ENCODE measurements at places on chromosomes 1 and 21.

DNA sequence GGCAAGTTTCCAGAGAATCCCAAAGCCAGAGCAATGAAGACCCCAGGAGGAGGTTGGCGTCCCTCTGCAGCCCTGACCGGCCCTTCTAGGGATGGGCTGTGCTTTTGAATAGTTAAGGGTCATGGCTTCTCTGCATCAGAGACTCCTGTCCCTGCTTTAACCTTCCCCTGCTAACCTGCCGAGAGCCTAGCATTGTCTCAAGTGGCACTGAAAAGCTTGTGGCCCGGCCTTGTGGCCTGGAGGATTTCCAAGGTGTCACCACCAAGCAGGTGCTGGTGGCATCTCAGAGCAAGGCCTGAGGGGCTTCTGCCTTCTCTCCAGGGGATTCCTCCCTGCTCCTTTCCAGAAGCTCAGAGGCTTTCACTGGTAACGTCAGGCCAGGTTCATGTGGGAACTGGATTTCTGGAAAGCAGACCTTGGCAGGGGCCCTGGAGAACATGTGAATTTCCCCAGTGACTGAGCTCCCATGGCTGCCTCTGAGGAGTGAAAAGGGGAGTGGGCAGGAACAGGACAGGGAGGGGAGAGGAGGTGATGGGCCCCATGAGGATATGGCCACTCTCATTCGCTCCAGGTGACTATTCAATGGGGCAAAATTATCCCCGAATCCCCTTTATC lies 409.9 kb downstream of the PTPRU start:
- DNase-seq = no peak

GRCh38 chr1:152906023-152906565 lies 2.3 kb upstream of the IVL start:
- DNase-seq = no peak

GRCh38 chr1:86504895-86505563 lies 36.3 kb downstream of the CLCA1 start:
- DNase-seq = no peak

DNA sequence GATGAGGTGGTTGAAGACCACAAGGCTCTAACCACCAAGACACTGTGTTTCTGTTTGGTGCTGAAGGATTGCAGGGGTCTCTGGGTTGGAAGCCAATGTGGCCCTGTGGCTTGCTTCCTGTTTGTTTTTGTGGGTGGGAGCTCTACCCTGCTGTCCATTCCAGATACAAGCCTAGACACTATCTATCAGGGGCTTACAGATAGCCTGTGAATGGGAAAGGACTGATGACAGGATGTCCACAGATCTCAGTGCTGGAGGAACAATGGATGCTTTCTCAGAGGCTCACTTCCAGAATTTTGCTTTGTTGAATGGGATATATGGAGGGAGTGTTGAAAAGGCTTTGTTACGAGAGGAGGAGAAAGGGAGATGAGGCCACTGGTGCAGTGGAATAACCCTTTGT lies 69.7 kb downstream of the NOS1AP start:
- DNase-seq = no peak

DNA sequence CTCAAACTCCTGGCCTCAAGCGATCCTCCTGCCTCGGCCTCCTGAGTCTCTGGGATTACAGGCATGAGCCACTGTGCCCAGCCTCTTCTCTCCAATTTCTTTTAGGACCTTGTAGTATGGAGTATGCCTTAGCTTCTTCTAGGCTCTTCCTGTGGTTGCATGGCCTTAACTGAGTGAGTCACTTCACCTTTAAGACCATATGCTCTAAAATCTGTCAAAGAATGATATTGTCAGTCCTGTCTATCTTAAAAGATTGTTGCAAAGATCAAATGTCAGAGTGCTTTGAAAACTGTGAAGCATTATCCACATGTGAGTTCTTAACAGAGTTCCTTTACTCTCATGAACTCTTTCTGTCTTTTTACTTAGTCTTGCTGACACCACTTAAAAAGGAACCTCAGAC lies 37.2 kb downstream of the ATP2B4 start:
- no peak for DNase-seq

GRCh38 chr1:24572301-24572700 lies 16.4 kb downstream of the NCMAP start:
- peak; percentile 24 for DNase-seq

DNA sequence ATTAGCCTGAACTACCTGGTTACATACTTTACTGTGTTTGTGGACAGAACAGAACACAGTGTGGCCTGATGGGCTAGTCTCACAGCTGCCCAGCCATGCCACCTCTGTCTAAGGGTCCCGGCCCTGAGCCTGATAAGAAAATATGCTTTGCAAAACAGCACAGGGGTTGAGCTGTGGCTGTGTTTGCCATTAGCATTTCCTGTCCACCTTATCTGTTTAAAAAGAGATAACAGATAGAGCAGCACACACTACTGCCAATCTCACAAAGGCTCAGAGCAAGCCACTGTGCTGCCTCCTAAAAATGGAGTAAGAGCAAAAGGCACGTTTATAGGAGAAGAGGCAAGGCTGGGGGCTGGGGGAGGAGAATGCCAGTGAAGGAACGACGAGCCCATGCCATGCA lies 95.0 kb downstream of the SUSD4 start:
- DNase-seq = no peak

GRCh38 chr1:51628715-51629590 lies 12.1 kb downstream of the OSBPL9 start:
- no peak for DNase-seq

GRCh38 chr1:91647061-91647460 lies 146.4 kb downstream of the CDC7 start:
- DNase-seq = no peak

DNA sequence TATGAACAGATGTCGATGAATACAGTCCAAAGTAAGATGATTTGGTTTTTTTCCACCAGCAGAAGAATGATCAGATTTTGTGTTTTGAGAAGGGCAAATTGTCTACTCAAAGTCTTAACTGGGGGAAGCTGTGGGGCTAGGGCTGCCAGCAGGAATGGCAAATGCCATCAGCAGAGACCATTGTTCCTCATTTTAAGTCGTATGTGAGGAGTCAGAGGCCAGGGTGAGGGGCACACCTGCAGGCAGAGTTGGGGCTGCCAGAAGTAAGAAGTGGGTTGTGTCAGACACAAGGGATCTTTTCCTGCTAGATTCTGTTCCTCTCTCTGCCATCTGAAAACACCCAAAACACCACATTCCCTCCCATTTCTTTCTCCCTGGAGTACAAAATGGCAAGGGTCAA lies 8.7 kb downstream of the PARK7 start:
- no peak for DNase-seq

- no peak for DNase-seq
Measured at GRCh38 chr1:1331068-1331965, at the start of gene TAS1R3. TAS1R3 (plus strand) TSS chr1:1331280; CDS start chr1:1331346, 66 bp downstream.

- no peak for DNase-seq
Measured at GRCh38 chr1:185129708-185130107, 27.0 kb downstream of the TRMT1L start.

DNA sequence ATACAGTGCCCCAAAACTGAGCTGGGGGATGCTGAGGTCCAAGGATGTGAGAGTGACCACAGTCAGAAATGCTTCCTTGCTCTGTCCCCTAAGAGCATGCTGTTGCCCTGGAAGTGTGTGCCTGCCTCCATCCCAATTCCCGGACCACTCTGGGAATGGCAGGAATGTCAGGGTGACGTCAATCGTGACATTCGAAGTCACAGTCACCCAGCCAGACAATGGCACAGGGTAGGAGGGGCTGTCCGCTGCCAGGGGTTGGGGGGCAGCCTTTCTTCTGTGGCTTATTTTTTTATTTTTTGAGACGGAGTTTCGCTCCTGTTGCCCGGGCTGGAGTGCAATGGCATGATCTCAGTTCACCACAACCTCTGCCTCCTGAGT lies 22.3 kb downstream of the MEF2D start:
- DNase-seq = no peak

GRCh38 chr1:223835754-223836153 lies 10.0 kb downstream of the TP53BP2 start:
- no peak for DNase-seq

DNA sequence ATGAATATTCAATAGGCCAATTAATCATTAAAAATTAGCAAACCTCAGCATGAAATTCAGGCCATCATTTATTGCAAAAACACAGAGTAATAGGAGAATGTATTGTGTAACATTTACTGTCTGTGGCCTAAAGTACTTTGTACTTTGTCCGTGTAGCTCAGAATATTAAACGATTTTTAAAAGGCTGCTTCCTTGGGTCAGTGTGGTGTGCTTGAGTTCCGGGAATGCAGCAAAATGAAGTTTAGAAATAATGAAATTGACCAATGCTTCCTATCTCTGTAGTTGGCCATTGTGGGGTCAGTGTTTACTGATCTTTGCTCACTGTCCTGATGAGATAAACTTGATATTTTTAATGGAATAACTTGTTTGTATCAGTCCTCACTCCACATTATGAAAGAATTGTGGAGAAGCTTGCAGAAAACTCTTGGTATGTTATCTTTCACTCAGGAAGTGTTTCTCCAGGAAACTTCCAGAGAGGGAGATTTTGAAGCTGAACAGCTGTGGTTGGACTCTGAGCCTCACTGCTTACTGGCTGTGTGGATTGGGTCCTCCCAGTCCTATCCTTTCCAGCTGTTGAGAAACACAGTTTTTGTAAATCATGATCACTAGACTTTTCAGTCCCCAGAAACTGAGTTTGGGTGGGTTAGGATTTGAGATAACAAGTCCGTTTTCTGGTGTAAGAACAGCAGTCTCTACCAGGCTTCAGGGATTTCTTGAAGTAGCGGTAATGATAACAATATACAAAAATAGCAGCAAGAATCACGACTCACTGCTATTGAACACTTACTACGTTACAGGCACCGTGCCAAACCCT lies 19.2 kb upstream of the MTARC1 start:
- no peak for DNase-seq

DNA sequence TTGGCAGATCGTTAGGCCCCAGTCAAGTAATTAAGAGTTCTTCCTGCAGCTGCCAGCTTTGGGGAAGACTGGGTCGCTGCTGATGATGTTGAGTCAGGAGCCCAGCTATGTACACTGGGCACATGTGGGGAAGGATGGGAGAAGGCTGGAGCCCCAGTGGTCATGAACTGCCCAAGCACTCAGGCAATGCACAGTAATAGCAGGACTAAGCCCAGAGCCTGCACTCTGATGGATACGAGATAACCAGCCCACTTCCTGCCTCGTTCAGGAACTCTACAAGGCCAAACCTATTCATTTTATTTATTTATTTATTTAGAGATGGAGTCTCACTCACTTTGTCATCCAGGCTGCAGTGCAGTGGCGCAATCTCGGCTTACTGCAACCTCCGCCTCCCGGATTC lies 81.1 kb upstream of the BTG3 start:
- no peak for DNase-seq

GRCh38 chr1:27967884-27968466 lies 8.2 kb downstream of the XKR8 start:
- no peak for DNase-seq

- no peak for DNase-seq
Measured at GRCh38 chr1:25467193-25467592, 36.5 kb downstream of the MACO1 start.

DNA sequence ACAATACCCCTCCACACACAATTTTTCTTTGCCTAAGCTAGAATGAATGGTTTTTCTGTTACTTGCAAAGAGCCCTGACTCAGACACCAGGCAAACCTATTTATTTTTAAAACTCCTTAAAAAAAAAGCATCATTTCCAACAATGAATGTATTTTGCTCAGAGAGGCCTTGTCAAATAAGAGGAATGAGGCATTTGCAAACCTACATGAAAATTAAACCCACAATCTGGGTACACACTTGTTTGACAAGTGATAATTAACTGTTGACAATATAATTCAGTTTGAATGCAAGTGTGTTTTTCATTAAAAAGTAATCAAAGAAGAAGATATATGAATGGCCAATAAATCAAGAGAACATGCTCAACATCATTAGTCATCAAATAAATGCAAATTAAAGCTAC lies 339.5 kb downstream of the PTPRU start:
- no peak for DNase-seq

DNA sequence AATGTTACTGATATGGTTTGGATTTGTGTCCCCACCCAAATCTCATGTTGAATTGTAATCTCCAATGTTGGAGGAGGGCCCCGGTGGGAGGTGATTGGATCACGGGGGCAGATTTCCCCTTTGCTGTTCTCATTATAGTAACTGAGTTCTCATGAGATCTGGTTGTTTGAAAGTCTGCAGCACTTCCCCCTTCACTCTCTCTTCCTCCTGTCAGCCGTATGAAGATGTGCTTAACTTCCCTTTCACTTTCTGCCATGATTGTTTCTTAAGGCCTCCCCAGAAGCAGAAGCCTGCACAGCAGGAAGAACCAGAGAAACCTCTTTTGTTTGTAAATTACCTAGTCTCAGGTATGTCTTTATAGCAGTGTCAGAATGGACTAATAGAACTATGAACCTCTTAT lies 28.4 kb downstream of the TRIM33 start:
- peak; percentile 85 for DNase-seq

DNA sequence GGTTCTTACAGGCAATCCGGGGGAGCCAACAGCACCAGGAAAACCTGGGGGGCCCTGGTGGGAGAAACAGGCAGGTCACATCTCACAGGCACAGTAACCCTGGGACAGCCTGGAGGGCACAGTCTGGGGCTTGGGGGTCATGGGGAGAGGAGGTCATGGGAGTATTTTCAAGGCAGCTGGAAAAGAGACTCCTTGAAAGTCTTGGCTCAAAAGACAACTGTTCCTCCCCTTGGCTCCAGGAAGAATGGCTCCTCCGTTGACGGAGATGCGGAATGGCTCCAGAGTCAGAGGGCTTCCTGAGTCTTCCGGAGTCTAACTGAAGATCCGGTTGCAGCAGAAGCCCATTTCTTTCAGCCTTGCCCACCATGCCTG lies 25.9 kb upstream of the PEF1 start:
- no peak for DNase-seq

DNA sequence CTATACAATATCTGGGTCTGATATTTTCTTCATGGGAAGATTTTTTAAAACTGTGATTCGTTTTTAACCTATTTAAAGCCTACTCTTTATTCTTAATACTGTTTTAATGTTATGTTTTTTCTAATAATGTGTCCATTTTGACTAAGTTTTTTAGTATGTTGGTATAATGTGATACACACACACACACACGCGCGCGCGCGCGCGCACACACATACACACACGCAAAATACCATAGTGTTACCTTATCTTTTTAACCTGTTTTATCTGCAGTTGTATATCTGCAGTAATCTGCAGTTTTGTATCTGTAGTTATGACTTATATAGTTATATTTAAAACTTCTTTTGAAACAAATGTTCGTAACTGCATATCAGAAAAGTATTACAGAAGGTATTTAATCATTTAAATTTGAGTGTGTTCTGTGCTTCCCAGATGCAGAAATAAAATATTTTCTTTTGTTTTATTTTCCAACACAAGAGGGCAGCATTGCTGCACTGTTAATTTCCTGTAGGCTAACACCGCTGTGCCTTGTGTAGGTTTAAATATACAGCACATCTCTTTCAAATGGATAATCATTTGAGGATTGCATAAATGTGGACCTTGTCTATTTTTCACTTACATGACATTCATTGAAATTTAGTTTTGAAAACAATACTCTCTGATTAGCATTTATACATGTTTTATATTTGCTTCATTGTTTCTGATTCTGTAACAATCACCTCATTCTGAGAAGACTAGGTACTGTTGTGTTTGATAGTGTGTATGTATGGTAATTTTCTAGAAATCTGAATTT lies 166.1 kb downstream of the PDE4B start:
- peak; percentile 69 for DNase-seq
